H1 (cell line): ENCODE measurements at places on chromosomes 12 and 14.

DNA sequence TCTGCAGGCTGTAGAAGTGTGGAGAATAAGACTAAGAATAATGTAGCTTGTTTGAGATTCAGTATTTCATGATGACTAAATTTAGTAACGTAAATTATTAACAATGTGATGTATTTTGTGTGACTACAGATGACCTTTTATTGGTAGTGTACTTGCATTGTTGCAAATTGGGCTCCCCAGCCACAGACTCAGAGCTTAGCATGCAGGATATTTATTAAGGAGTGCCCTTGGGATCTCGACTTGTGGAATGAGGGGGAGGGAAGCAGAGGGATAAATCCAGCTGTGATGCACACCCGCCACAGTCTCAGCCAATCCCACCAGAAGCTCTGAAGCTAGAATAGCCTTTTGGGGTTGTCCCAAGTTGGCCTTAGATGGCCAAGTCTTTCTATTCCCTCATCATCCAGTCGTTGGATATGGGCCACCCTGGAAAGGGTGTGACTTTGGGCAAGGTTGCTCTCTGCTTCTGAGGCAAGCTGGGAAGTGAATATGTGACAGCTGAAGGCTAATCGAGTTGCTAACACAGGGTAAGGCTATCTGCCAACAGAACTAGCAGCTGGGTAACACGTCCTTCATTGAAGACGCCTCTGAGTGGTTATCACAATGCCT, 42.1 kb upstream of the USP44 start:
- peaks cover 4% of the 10 kb centered on the region for H3K4me1 ChIP-seq
- H3K4me3 ChIP-seq: no peak overlapping the region
- DNase-seq: no peak

GRCh38 chr12:117236456-117237001, 46.3 kb upstream of the FBXO21 start:
- no peaks in the 10 kb centered on the region for H3K27me3 ChIP-seq
- DNase-seq: peak; percentile 100
- no peak overlapping the region; the same call in 1 of the 2 replicates for H3K27ac ChIP-seq
- H3K36me3 ChIP-seq: no peaks in the 10 kb centered on the region

GRCh38 chr12:124668602-124669001, 101.2 kb upstream of the NCOR2 start:
- no peaks in the 10 kb centered on the region for H3K27me3 ChIP-seq
- H3K36me3 ChIP-seq: no peaks in the 10 kb centered on the region
- no peak overlapping the region for H3K4me3 ChIP-seq
- H3K27ac ChIP-seq: no peak overlapping the region

DNA sequence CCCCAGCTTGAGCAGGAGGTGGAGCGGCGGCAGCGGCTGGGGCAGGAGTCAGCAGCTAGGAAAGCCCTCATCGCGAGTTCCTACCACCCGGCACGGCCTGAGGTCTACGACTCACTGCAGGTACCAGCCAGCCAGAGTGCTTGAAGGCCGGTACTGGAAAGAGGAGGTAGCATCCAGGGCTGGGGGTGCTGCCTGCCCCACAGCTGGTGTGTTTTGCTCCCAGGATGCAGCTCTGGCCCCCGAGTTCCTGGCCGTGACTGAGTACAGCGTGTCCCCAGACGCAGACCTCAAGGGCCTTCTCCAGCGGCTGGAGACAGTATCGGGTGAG, 1.6 kb downstream of the OGFOD2 start:
- no peaks in the 10 kb centered on the region for H3K27me3 ChIP-seq
- H3K4me3 ChIP-seq: no peak overlapping the region
- no peak for DNase-seq
- H3K36me3 ChIP-seq: no peaks in the 10 kb centered on the region
- H3K27ac ChIP-seq: no peak overlapping the region

DNA sequence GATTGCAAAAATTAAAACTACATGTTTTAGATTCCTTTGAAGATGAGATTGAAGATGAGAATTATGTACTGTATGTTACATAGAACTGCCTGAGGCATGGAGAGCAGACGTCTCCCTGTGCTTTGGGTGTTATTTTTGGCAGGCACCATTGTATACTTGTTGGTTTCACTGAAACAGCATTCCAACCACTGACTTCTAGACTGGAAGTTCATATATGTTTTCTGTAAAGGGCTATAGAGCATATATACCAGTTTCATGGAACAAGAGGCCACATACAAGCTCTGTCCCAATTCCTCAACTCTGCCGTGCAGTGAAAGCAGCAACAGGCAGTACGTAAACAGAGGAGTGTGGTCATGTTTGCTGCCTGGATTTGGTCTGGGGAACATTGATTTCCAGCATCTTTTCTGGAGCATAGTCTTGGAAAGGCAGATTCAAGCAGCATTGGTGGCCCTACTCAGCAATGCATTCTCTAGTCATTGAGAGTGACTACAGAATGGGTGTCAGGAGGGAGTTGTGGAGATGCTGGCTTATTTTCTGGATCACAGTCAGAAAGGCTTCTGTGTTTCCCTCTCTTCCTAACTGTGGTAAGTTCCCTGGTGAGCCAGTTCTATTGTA, 57.6 kb upstream of the CNTN1 start:
- no peak overlapping the region for H3K27ac ChIP-seq
- no peaks in the 10 kb centered on the region for H3K4me1 ChIP-seq
- H3K27me3 ChIP-seq: no peaks in the 10 kb centered on the region
- no peak for DNase-seq
- H3K36me3 ChIP-seq: no peaks in the 10 kb centered on the region

GRCh38 chr14:94653321-94653720, 41.1 kb downstream of the SERPINA3 start:
- no peaks in the 10 kb centered on the region for H3K4me1 ChIP-seq
- H3K27ac ChIP-seq: no peak overlapping the region
- no peaks in the 10 kb centered on the region for H3K27me3 ChIP-seq
- DNase-seq: no peak

DNA sequence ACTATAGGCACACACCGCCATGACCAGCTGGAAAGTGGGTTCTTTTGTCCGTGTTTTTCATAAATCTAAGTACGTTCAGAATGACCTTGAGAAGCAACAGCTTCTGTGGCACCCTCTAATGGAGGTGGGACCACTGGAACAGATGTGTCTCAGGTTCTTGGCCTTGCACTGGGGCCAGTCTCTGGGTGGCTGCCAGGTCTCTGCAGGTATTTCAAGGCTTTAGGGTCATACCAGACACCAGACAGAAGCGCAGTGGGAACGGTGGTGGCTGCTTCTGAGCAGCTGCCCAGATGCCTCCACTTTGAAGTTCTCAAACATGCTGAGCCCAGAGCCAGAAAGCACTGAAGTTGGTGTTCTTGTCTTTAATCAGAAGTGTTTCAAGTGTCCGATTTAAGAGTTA, 75.0 kb upstream of the RBM19 start:
- DNase-seq: no peak
- H3K27ac ChIP-seq: no peak overlapping the region
- H3K36me3 ChIP-seq: no peaks in the 10 kb centered on the region
- no peaks in the 10 kb centered on the region for H3K4me1 ChIP-seq

DNA sequence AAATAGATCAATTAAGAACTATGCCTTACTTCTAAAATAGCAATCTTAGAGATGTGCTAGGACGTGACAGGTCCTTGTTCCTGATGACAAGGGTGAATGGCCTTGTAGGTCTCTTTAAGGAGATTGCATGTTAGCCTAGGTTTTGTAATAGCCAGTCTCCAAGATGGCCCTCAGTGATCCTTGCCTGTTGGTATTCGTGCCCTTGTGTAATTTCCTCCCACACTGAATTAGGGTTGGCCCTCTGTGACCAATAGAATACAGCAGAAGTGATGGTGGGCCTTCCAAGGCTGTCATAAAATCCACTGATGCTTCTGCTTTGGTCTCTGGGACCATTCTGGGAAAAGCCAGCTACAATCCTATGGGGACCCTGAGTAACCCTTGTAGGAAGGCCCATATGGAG, 38.2 kb upstream of the SNX6 start:
- no peak overlapping the region for H3K27ac ChIP-seq
- H3K36me3 ChIP-seq: no peaks in the 10 kb centered on the region
- H3K4me3 ChIP-seq: no peak overlapping the region
- DNase-seq: no peak
- no peaks in the 10 kb centered on the region for H3K4me1 ChIP-seq
- no peaks in the 10 kb centered on the region for H3K27me3 ChIP-seq

- no peak overlapping the region for H3K4me3 ChIP-seq
- H3K27me3 ChIP-seq: no peaks in the 10 kb centered on the region
- no peak overlapping the region for H3K27ac ChIP-seq
- no peaks in the 10 kb centered on the region for H3K36me3 ChIP-seq
- H3K4me1 ChIP-seq: no peaks in the 10 kb centered on the region; the same call in 1 of the 2 replicates
- DNase-seq: no peak
Observed at GRCh38 chr14:20798932-20799331, 3.7 kb downstream of the RNASE1 start.

- no peak overlapping the region for H3K27ac ChIP-seq
- H3K4me3 ChIP-seq: no peak overlapping the region
- H3K4me1 ChIP-seq: no peaks in the 10 kb centered on the region
Observed at GRCh38 chr14:60014402-60014801, 77.3 kb upstream of the PCNX4 start.

DNA sequence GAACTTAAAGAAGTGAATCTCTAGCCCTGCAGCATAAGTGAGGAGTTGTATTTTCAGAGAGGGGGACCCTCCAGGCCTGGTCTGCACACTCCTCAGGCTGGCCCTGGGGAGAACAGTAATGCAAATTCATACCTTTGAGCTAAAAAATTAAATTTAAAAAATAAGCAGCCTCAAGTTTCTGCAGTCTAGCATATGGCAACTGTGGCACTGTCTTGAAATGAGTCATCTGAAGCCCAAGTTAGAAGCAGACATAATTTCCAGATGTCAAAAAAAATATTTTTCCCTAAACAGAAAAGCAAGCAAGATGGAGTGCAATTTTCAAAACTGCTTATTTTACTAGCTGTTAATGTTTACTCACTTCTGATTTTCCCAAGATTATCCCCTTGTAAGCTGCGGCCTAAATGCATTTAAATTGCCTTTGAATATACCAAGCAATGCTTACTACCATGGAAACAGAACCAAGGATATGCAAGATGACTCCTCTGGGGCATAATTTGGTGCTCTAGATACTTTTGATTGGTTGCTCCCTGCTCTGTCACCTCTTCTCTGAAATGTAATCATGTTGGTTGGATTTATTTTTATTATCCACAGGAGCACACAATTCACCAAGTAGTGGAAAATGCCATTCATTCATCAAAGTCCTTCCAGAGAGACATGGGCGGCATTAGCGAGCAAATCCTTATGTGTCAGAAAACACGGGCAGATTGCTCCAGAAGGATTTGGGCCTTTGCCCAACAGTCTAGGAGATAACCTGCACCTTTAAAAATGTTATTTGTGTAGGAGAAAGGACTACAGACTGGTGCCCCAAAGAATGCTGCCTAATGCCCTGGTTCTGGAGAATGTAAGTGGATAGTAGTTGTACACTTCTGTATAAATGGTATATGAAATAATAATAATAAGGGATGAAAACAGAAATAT, 25.0 kb upstream of the DHRS7 start:
- no peaks in the 10 kb centered on the region for H3K27me3 ChIP-seq
- no peak overlapping the region for H3K27ac ChIP-seq
- no peaks in the 10 kb centered on the region for H3K36me3 ChIP-seq
- no peak for DNase-seq

GRCh38 chr14:98348505-98348904, 923.5 kb downstream of the BCL11B start:
- no peaks in the 10 kb centered on the region; the same call in 1 of the 2 replicates for H3K4me1 ChIP-seq
- no peaks in the 10 kb centered on the region for H3K27me3 ChIP-seq
- DNase-seq: no peak
- H3K36me3 ChIP-seq: no peaks in the 10 kb centered on the region
- H3K27ac ChIP-seq: no peak overlapping the region

- peaks cover 1% of the 10 kb centered on the region for H3K27me3 ChIP-seq
- H3K27ac ChIP-seq: no peak overlapping the region
- no peaks in the 10 kb centered on the region for H3K4me1 ChIP-seq
- no peak for DNase-seq
- H3K4me3 ChIP-seq: no peak overlapping the region
Observed at GRCh38 chr12:93226361-93226760, 151.4 kb upstream of the NUDT4 start.

- no peak overlapping the region for H3K4me3 ChIP-seq
- no peaks in the 10 kb centered on the region for H3K27me3 ChIP-seq
- H3K36me3 ChIP-seq: no peaks in the 10 kb centered on the region
- H3K4me1 ChIP-seq: no peaks in the 10 kb centered on the region
- no peak for DNase-seq
- H3K27ac ChIP-seq: no peak overlapping the region
Observed at GRCh38 chr14:63444588-63444987, 98.6 kb downstream of the PPP2R5E start.

DNA sequence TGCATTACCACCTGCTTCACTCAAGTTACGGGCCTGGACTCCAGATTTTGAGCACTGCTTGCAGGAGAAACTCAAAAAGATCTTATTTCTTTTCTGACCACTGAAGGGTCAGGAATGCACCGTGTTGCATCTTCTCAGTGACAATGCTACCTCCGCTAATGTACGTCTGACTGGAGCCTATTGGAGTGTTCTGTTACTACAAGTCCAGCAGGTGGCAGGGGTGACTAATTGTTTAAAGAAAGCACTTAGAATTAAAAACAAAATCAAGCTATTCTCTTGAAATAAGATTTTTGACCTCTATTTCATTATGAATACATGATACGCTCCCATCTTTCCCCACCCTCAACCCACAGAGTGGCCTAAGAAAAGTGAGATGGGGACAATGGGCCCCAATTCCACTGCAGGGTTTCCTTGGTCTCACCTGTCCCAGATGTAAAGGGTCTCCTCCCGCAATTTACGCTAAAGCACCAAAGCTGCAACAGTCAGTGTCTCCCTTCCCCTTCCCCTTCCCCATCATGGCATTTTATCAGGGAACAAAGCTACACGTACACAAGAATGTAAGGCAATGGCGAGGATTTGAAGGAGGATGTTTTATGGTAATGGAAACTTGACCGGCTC, 2.2 kb downstream of the TBPL2 start:
- no peaks in the 10 kb centered on the region for H3K27me3 ChIP-seq
- no peaks in the 10 kb centered on the region for H3K36me3 ChIP-seq
- H3K4me1 ChIP-seq: no peaks in the 10 kb centered on the region; the same call in 1 of the 2 replicates
- no peak for DNase-seq
- no peak overlapping the region for H3K27ac ChIP-seq
- H3K4me3 ChIP-seq: no peak overlapping the region

DNA sequence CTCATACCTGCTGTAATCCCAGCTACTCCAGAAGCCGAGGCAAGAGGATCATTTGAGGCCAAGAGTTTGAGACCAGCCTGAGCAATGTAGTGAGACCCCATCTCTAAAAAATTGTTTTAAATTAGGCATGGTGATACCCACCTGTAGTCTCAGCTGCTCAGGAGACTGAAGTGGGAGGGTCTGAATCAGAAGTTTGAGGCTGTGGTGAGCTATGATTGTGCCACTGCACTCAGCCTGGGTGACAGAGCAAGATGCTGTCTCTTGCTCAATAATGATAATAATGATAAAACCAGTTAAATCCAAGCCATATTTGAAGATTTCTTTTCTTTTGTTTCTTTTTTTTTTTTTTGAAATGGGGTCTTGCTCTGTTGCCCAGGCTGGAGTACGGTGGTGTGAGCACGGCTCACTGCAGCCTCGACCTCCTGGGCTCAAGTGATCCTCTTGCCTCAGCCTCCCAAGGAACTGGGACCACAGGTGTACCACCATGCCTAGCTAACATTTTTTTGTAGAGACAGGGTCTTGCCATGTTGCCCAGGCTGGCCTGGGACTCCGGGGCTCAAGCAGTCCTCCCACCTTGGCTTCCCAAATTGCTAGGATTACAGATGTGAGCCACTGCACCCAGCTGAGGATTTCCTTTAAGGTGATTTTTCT, 12.8 kb downstream of the PSMA6 start:
- H3K27ac ChIP-seq: no peak overlapping the region
- no peaks in the 10 kb centered on the region for H3K36me3 ChIP-seq
- no peaks in the 10 kb centered on the region for H3K4me1 ChIP-seq
- no peak overlapping the region for H3K4me3 ChIP-seq
- no peaks in the 10 kb centered on the region for H3K27me3 ChIP-seq

GRCh38 chr12:62774794-62775193, 160.2 kb downstream of the PPM1H start:
- H3K27me3 ChIP-seq: no peaks in the 10 kb centered on the region
- H3K4me1 ChIP-seq: peaks cover 10% of the 10 kb centered on the region
- H3K36me3 ChIP-seq: no peaks in the 10 kb centered on the region
- no peak overlapping the region for H3K27ac ChIP-seq
